NCI-H2227 treated with DMSO at 0.1 percent for 48 hours (cell line): ENCODE measurements at places on chromosomes 13 and 19.

- DNase-seq: no peak
Observed at GRCh38 chr13:50513300-50513877, 330.1 kb downstream of the DLEU7 start.

DNA sequence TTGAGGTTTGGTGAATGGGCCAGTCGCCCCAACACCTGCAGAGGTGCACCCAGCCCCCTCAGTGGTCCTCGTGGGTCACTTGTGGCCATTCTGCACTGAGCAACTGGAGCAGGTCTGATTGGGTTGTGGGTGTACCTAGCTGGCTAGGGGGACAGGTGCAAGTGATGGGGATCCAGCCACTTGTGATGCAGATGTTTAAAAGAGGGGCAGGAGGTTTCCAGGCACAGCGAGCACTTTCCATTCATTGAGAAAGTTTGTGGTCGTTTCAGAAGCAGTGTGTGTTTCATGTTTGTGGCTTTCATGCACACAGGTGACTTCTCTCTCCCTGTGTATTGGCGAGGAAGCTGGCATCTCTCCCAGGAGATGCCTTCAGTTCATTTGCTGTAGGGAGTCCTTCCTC is 34.7 kb downstream of the TSSK6 start:
- no peak for DNase-seq

GRCh38 chr19:2608602-2608922 is 93.9 kb downstream of the GNG7 start:
- no peak for DNase-seq

DNA sequence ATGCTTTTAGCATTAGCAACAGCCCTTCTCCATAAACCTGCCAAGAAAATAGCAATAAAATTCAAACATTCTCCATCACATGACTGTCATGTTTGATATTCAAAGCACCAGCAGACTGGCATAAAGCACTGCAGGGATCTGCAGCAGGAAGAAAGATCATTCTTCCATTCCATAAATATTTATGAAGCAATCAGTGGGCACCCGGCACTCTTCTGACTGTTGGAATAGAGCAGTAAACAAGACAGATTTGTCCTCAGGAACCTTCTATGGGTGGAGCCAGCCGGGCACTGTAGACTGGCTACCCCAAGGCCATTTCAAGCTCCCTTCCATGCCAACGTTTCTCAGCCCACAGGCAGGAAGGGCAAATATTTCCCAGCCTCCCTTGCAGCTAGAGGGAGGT is 25.5 kb downstream of the PLA2G4C start:
- DNase-seq: no peak

DNA sequence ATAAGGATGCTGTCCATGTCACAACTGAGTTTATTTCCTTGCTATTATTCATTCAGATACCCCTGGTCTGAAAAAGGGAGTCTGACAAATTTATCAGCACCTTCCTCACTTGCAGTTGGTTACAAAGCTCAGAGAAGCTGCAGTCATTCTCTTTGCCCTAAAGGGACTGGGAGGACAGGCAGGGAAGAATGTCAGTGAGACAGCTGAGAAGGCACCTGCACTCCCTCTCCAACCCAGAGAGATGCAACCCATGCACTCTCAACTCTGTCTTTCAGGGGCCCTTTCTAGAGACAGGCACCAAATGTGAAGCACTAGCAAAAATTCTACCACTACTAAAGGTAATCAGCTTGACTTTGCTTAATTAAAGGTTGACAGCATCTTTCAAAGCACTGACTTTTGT is 83.3 kb downstream of the CRYL1 start:
- DNase-seq: no peak

DNA sequence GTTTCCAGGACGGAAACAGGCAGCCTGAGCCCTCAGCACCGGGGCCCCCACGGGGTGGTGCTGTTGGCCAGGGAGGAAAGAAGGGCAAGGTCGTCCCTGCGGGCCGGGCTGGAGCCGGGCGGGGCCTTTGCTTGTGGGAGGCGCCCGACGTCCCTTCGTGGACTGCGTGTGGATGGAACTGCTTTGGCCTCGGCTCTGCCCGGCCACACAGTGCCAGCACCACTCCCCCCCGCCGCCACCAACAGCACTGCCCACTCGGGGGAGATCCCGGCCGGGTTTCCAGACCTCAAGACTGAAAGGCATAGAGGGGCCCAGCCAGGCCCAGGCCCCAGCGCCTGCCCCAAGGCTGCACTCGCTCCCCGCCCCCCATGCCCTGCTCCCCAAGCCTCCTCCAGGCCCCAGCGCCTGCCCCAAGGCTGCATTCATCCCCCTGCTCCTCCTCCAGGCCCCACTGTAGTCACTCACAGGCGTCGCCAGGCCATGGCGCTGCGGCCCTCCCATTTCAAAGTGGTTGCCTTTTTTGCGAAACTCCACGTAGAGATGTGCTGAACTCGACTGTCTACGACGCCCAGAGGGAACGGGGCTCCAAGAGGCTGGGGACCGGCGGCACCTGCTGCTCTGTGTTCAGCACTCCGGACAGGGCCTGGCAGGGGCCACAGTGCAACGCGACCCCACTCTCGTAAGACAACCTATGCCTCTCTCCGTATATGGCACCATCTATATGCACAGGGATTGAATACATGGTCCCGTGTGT is 22.5 kb downstream of the C13orf46 start:
- DNase-seq: no peak

GRCh38 chr13:32938907-32939306 is 77.3 kb upstream of the KL start:
- DNase-seq: no peak

DNA sequence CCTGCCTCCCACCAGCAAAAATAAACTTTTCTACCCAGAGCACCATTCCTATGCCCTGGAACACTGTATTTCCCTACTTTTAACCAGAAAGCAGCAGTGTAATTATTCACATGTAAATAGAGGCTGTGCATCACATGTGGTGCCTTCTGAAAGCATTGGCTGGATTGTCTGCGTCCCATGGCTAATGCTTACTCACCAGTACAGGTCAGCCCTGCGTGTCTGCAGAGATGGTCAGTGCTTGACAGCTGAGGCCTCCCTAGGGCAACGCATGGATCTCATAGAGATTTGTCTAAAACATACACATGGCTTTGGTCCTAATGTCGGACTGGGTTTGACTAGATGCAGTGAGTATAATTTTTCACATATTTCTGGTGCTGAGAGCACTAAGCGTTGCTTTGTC is 64.2 kb downstream of the DPY19L3 start:
- DNase-seq: no peak

DNA sequence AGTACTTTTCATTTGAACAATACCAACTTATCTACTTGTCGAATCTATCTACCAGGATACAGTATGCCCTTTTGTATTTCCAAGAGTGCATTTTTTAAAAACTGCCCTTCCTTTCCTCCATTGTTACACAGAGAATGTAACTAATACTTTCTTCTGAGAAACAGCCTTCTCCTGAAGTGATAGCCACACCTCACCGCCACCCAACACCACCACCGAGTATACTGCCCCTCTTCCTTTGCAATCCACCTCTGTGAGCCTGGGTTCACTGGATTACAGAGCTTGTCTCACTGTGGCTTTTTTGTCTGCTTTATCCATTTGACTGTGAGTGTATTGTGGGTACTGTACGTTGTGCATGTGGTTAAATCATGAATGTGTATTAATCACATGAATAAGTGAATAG is 305.4 kb downstream of the KLF12 start:
- DNase-seq: no peak

DNA sequence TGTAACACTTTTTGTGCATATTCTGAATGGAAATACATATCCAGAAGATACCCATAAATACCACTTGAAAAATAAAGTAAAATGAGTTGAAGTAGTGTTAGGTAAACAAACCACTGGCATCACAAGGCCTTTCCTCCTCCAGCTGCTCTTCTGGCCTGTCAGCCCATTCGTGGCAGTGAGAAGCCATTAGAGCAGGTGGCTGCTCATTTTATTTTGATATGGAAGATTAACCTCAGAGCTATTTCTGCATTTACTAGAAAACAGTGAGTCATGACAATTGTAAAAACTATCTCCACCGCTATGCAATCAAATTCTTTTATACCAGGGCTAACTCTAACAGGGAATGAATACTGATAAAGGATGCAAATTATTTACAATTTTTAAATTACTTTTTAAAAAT is 2898.1 kb downstream of the PCDH9 start:
- DNase-seq: peak; percentile 0
